ENCODE measurements at places on chromosomes 6 and 20.

- no peak for DNase-seq
Measured at GRCh38 chr20:5211803-5212714, 85.3 kb downstream of the CDS2 start.

DNA sequence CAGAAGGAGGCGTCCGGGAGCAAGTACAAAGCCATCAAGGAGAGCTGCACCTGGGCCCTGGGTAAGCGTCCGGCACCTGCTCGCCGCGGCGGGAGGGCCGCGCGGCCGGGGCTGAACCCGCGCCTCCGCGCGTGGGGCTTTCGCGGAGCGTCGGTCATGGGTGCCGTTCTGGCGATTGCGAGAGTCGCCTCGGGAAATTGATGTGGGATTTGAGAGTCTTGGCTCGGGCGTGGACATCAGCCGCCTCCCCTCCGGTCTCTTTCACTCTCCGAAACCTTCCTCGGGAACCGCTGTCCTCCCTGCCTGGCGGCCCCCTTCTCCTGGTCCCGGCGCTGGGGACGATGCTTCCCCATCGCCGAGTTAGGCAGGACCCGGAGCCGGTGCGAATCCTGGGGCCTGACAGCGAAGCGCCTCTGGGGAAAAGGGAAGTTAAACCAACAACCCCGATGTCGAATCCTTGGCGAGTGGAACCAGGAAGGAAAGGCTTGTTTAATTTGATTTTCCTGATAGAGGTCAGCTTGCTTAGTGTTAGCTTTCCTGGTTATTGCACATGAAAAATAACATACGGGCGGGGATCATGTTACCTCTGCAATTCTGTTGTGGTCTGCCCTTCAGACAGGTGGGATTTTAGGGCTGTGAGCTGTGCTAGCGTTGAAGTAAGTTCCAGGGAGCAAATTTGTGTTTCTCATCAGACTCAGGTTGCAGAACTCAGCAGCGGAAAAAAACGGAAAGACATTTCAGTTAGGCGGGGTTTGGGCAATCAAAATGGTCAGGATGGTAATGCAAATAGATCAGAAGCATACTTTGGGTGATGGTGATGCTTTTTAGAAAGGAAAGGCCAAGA, 594 bp downstream of the ARFGEF3 start:
- DNase-seq: no peak

- DNase-seq: no peak
Measured at GRCh38 chr6:147158881-147159280, 45.3 kb upstream of the STXBP5 start.

DNA sequence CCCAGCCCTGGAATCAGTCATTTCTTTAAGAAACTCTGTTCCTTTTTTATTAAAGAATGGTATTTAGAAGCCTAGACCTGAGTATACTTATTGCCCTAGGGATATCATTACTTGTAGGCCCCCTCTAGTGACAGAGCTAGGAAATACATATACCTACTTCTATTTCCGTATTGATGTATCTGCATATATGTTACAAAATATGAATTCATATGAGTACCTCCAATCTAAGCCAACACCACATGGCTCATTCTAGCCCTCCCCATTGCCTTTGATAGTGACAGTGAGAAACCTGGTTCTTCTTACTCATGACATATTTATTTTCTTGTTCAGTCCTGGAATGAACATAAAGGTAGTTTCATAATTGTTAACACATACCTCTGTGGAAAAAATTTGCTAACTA, 137.2 kb downstream of the FARS2 start:
- DNase-seq: peak; percentile 2

GRCh38 chr6:45614488-45615285, 237.0 kb upstream of the SUPT3H start:
- no peak for DNase-seq

GRCh38 chr20:9417665-9418064, 96.7 kb upstream of the LAMP5 start:
- DNase-seq: no peak

DNA sequence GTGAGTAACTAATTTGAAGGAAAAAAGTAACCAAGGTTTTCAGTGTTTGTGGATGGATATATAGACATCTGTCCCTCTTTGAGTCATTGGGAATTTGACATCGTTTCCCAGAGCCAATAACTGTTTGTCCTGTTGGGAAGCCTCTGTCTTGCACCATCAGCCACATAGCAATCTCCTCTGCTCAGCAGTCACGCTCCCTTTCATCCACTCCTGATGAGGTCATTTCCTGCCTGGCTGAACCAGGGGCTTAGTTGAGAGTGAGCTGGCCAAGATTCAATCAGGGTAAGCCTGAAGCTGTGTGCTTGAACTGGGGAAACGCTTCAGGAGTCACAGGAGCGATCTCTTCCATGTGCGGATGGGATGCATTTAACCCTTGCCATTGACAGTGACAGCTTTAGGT, 121.5 kb upstream of the FOXQ1 start:
- no peak for DNase-seq

GRCh38 chr20:5870568-5870981, 79.8 kb downstream of the TRMT6 start:
- DNase-seq: no peak

GRCh38 chr20:50528804-50529351, 18.7 kb downstream of the PTPN1 start:
- no peak for DNase-seq

GRCh38 chr6:19898141-19898740, 61.1 kb downstream of the ID4 start:
- DNase-seq: no peak

GRCh38 chr6:123580331-123580730, 56.4 kb downstream of the TRDN start:
- DNase-seq: no peak

GRCh38 chr20:32993496-32994050, 10.7 kb downstream of the SUN5 start:
- no peak for DNase-seq

GRCh38 chr6:121297694-121298093, 36.6 kb downstream of the TBC1D32 start:
- DNase-seq: no peak

- no peak for DNase-seq
Measured at GRCh38 chr6:169887529-169888140, 136.2 kb downstream of the ERMARD start.

GRCh38 chr6:74782346-74782745, 423.5 kb downstream of the COL12A1 start:
- no peak for DNase-seq

GRCh38 chr20:46809706-46810360, 84.8 kb upstream of the EYA2 start:
- DNase-seq: no peak

DNA sequence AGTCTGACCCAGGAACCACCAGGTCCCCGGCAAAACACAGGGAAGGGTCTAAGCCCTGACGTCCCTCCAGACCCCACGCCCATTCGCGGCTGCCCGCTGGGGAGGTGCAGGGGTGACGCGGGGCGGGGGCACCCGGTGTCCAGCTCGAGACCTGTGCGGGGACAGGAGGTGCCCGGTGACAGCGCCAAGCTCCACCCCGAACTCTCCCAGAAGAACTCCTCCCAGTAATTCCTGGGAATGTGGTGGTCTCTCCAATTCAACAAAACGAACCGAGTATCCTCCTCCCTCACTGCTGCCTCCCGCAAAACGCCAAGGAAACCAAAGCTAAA, 164.1 kb upstream of the PDE10A start:
- DNase-seq: no peak

DNA sequence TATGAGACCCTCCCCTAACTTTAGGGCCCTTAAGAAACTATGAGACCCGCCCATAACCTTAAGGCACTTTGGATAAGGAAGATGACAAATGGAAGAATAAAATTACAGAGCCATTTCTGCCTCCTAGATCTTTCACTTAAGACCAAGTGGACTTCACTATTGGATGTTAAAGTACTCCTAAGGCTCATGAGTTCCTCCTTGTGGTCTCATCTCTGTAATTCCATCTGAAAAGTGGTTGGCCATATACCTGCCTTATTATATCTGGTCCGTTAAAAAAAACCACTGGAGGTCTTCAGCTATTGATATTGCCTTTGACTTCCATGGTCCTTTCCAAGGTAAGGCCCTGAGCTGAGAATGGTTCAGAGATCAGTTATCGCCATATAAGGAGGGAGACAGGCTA, 310.3 kb downstream of the EYA4 start:
- no peak for DNase-seq

- DNase-seq: no peak
Measured at GRCh38 chr6:40930555-40930954, 108.5 kb downstream of the UNC5CL start.

- no peak for DNase-seq
Measured at GRCh38 chr6:48619771-48620170, 508.8 kb upstream of the PTCHD4 start.

GRCh38 chr20:31913431-31914157, 38.3 kb downstream of the PDRG1 start:
- DNase-seq: no peak

DNA sequence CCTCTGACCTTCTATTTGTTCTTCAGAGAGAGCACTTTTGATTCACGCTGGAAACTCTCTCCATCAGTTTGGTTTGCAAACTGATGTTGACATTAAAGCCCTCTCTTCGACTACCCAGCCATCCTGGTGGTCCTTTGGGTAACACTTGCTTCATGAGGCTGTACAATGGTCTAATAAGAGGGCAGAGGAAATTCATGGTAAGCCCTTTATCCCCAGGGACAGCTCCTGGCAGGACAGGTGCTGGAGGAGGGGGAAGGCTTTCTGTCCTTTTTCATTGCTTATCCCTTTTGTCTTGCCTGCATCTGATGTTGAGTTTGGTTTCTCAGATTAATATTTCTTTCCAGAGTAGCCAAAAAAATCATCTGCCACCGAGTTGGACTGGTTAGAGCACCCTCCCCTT, 52.1 kb upstream of the CD93 start:
- no peak for DNase-seq

DNA sequence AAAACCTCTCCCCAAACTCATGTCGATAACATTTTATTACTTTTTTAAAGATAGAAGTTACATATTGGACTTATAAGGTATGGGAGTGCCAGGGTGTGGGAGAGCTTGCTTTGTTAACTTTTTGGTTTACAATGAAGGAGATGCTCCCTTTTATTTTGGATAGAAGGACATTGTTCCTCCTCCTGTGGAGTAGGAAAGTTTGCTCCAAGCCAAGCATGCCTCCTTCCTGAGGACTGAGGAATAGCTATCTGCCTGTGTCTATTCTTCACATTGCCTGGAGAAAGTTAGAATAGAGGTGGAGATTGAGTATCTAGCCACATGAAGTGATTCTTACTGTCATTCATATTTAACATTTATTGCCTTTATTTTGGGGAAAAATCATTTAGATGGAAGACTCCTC, 71.9 kb downstream of the EYA4 start:
- no peak for DNase-seq

- no peak for DNase-seq
Measured at GRCh38 chr6:38942965-38943364, 105.6 kb upstream of the GLP1R start.

DNA sequence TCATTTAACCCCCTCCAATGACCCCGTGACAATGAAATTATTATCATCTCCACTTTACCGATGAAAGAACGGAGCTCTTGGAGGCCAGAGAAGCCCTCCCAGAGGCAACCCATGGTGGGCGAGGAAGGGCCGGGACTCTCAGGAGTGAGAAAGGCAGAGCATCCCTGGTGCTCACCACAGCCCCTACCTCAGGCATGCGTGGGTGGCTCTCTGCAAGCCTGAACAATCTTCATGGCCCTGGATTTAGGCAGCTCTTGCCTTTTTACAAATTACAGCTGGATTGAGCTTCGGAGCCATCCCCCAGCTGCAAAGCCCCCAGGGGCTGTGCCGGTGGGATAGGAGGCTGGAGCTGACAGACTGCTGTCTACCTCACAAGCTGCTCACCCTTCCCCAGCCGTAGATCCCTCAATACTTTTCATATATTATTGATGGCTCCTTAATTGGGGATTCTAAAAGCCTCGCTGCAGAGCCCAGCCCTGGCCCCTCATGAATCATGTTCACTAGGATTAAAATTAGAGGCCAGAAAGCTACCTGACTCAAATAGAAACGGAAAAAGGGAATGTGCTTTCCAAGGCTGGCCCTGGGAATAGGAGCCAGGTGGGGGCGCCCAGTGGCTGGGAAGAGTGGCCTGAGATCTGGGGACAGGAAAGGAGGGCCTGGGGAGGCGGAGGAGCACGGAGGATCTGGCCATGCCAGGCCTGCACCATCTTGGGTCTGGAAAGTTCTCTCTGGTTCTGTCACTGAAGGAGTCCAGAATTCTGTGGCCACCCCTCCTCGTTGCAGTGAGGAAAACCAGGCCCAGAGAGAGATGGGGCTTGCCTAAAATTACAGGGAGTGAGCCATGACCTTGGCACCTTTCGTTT, 29.1 kb downstream of the CPNE5 start:
- no peak for DNase-seq

DNA sequence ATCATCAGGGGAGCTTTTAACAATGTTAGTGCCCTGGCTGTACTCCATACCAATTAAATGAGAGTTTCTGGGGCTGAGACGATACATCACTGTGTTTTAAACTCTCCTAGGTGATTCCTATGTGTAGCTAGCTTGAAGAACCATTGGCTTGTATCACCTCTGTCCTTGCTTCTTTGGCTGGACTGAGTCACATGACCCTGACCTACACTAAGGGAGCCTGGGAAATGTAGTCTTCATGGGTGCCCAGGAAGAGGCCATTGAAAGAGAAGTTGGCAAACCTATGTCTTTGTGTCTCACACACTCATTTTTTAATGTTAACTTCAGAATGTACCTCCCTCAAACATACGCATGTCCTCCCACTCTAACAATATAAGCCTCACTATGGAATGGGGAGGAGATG, 506.6 kb downstream of the DHX35 start:
- no peak for DNase-seq

- DNase-seq: no peak
Measured at GRCh38 chr20:39878809-39879208, 810.2 kb downstream of the MAFB start.

DNA sequence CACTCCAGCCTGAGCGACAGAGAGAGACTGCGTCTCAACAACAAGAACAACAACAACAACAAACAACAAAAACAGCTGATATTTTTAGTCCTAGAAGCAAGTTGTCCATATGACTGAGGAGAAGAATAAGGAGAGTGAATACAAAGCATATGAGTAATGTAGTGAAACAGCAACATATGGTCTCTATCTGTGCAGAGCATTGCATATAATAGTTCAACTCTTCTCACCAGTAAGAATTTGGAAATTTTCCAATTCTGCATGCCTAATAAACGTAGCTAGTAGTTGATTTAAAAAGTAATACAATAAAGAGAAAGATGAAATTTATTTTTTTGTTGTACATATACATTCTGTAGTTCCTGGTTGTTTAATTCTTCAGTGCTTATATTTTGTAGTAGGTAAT, 129.7 kb upstream of the FAM83B start:
- DNase-seq: no peak

- DNase-seq: no peak
Measured at GRCh38 chr6:162471842-162472241, 255.7 kb downstream of the PRKN start.

GRCh38 chr6:17656644-17657043, 50.1 kb downstream of the NUP153 start:
- no peak for DNase-seq
